ENCODE measurements at places on chromosomes 6 and 20.

GRCh38 chr6:75204959-75205775, 686 bp downstream of the COL12A1 start:
- DNase-seq, result peak; percentile 61

DNA sequence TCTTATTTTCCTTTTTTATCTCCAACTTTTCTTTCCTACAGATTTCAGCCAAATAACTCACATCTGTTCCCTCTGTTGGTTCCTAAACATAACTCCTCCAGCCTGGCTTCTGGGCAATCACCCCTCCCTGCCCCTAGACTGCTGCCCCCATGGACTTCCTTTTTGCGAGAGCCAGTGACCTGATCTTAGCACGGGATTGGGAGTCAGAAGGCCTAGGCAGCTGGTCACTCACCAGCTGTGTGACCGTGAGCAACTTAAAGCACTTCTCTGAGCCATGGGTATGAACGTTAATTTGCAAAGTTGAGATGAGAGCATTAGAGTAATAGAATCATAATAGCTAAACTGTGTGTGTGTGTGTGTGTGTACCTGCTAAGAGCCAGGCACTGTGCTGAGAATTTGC, 4.5 kb upstream of the MMP9 start:
- DNase-seq, result no peak

DNA sequence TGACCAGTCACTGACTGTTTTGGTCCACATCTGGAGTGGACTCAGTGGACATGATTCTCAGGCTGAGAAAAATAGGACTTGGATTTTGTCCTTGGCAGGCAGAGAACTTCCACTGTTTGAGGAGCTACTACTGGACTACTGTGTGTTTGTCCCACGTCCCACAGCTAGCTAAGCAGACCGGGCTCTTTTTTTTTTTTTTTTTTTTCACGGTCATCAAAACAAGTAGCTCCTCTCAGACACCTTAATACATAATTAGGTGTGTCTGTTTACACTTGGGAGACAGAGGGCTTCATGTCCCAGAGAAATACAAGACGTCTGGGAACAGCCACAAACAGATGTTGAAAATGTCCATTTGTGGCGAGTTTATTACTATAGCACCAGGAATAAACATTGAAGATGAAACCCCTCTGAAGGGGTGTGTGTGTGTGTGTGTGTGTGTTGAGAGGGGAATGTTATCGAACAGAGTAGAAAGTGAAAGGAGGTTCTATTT, 155.0 kb upstream of the SUPT3H start:
- no peak for DNase-seq

GRCh38 chr20:9999645-10000044, 35.1 kb upstream of the ANKEF1 start:
- no peak for DNase-seq

GRCh38 chr20:38790200-38791053, 15.1 kb upstream of the PPP1R16B start:
- peak; percentile 47 for DNase-seq

- DNase-seq, result no peak
Observed at GRCh38 chr20:54065601-54066038, 4.8 kb downstream of the BCAS1 start.

DNA sequence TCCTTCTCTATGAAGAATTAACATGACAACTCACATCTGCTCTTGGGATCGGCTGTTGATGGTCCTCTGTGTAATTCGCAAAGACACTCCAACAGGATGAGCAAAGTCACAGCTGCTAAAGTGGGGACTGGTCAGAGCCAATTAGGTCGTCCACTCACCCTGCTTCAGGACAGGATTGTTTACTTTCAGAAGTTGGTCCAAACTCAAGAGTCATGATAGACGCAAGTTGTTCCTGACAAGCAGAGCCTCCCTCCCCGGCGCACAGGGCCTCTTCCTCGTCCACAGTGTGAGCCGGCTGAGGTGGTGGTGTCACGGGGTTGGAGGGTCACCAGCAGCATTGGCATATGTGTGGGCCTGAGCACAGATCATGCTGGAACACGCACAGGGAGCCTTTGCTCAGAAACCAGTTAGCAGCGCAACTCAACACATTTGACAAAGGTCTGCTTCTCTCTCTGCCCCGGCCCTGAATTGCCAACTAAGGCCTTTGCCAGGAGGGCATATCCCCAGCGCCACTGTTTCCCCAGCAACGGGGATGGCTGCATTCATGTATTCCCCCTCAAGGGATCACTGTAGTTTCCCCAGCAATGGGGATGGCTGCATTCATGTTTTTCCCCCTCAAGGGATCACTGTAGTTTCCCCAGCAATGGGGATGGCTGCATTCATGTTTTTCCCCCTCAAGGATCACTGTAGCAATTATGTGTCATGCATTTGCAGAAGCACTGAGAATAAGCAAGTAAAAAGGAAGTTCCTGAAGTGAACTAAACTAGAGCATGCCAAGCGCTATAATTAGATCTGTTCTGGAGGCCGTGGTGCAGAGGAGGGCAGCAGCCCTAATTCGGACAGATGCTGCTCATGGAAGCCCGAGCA, 111.7 kb downstream of the THBS2 start:
- DNase-seq, result no peak

- DNase-seq, result no peak
Observed at GRCh38 chr6:10556992-10557391, 35.8 kb downstream of the GCNT2 start.

DNA sequence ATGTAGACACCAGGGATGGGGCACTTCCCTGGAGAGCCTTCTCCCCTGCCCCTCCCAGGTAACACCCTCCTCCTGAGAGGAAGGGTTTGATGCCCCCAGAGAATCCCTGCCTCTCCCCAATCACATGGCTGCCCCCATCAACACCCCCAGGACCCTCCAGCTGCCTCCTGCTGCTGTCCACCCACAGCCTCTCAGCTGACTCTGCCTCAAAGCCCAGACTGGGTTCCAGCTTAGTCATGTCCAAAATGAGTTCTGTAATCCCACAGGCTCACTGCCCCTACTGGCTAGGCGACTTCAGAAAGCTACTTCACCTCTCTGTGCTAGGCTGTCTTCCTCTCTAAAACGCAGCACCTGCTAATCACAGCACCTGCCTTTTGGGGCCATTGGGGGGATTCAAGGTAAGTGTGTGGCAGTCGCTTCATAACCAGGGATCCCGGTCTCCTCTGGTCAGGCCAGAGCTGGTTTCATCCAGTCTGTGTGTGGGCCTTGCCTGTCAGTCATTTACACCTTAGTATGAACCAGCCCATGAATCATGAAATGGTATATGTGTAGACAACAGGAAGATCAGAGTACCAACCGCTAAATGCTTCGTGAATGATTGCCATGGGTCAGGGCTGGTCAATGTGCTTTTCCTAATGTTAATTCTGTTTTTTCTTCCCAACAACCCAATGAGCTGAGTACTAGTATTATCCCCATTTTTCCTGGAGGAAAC, 40.4 kb downstream of the TFEB start:
- no peak for DNase-seq

GRCh38 chr6:7919871-7920270, 9.3 kb upstream of the TXNDC5 start:
- peak; percentile 85 for DNase-seq

DNA sequence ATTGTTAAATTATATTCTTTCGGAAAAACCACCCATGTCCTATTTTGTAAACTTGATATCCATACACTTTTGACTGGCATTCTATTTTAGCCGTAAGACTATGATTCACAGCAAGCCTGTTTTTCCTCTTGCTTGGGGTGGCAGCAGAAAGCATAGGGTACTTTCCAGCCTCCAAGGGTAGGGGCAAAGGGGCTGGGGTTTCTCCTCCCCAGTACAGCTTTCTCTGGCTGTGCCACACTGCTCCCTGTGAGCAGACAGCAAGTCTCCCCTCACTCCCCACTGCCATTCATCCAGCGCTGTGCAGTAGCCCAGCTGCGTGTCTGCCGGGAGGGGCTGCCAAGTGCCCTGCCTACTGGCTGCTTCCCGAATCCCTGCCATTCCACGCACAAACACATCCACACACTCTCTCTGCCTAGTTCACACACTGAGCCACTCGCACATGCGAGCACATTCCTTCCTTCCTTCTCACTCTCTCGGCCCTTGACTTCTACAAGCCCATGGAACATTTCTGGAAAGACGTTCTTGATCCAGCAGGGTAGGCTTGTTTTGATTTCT, 2.1 kb upstream of the ESR1 start:
- no peak for DNase-seq

GRCh38 chr6:66553441-66553840, 846.4 kb upstream of the EYS start:
- no peak for DNase-seq

GRCh38 chr20:46870041-46870440, 24.6 kb upstream of the EYA2 start:
- no peak for DNase-seq

GRCh38 chr6:170063851-170064602, 226.9 kb downstream of the DLL1 start:
- DNase-seq, result no peak

- DNase-seq, result peak; percentile 23
Observed at GRCh38 chr20:50229156-50229607, 38.6 kb downstream of the CEBPB start.

DNA sequence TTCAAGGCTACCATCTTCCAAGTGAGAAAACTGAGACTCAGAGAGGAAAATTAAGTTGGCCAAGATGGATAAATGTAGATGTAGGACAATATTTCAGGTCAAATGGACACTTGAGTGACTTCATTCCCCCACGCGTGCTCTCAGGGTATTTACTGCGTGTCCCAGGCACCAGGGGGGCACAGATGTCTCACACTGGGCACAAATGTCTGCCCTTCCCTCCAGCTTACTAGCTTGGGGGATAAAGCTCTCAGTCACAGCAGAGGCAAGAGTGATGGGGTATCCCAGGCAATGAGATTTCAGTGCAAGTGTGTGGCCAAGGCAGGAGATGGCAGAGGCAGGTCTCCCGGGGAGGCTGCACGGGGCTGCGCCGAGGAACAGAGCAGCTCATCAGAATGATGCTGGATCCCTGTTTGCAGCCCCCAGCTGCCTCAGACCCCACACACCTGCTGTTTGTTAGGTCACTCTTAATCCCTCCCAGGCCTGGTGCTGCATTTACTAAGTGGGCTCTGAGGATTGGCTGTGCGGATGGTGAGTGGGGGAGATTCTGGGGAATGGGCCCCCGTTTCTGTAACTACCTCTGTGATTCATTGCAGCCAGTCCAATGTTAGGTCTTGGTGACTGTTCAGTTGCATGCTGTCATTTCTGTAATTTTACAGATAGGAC, 44.1 kb downstream of the PTK7 start:
- DNase-seq, result no peak

GRCh38 chr6:3426927-3427686, 29.7 kb downstream of the SLC22A23 start:
- no peak for DNase-seq

- DNase-seq, result no peak
Observed at GRCh38 chr20:60935971-60936370, 316.1 kb upstream of the CDH4 start.

DNA sequence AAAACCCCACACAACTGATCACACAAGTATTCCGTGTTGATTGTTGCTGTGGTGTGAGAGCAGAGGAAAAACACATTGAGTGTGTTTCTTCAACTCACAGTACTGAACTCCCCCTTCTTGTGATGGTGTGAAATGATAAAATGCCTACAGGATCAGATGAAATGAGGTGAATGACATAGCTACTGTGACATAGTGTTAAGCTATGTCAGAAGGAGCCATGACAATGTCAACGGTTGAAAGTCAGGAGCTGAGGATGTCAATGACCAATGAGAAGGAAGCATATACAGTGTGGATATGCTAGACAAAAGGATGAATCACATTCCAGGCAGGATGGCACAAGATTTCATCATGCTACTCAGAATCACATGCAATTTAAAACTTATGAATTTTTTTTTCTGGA, 38.8 kb downstream of the WASF1 start:
- peak; percentile 64 for DNase-seq

DNA sequence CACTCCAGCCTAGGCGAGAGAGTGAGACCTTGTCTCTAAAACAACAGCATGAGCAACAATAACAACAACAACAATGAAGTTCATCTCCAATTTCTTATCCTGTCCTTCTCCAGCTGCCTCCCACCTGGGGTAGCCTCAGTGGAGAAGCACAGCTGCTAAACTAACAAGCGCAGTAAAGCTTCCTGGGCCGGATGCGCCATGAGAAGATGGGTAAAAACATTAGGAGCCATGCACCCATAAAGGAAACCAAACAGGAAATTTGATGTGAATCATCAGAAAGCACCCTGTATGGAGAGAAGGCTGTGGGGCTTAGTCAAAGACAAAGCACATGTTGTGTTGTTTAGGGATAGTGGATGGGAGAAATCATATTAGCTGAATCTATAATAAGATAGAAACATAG, 61.1 kb upstream of the CCN6 start:
- no peak for DNase-seq

- no peak for DNase-seq
Observed at GRCh38 chr6:107154131-107154800, 39.0 kb upstream of the BEND3 start.

DNA sequence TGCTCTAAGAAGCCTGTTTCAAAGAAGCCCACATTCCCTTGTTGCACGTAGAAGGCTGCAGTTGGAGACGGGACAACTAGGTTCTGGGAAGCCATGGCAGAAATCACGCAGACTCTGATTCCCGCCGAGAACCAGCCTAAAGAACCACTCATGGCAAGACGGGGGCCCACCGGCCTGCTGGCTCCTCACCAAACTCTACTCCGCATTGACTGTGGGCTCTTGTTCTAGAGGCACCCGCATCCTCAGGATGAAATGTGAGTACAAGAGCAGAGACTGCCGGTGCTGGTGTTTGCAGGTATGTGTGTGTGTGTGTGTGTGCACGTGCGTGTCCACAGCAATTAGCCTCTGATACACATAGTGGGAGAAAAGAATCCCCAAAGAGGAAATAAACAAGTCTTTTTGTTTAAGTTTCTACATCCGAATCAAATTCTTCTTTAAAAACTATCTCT, 42.3 kb upstream of the NR2E1 start:
- DNase-seq, result no peak

DNA sequence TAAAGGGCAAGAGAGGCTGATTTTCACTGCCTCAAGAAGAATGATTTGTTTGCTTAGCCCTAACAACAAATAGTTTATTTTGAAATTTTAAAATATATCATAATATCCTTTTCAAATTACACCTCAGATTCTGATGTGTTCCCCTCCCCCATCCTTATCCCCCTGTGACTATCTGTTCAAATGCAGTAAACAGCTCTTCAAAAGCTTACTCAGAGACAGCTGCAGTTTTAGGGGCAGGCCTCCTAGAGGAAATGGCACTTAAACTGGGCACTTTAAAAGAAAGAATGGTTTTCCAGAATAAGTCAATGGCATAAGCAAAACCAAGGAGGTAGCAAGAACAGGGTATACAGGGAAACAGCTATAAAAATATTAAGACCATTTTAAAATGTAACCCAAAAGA, 118.6 kb upstream of the UST start:
- DNase-seq, result no peak

GRCh38 chr6:18477301-18477941, 90.3 kb downstream of the RNF144B start:
- DNase-seq, result no peak

- peak; percentile 23 for DNase-seq
Observed at GRCh38 chr6:168908887-168909286, 344.8 kb downstream of the THBS2 start.
